SW 1271 (cell line): ENCODE measurements at places on chromosomes 4 and X.

- no peak for DNase-seq
Observed at GRCh38 chr4:76658231-76659102, 223.4 kb downstream of the SHROOM3 start.

GRCh38 chrX:103201041-103201440 is 13.9 kb upstream of the BEX4 start:
- DNase-seq = no peak

DNA sequence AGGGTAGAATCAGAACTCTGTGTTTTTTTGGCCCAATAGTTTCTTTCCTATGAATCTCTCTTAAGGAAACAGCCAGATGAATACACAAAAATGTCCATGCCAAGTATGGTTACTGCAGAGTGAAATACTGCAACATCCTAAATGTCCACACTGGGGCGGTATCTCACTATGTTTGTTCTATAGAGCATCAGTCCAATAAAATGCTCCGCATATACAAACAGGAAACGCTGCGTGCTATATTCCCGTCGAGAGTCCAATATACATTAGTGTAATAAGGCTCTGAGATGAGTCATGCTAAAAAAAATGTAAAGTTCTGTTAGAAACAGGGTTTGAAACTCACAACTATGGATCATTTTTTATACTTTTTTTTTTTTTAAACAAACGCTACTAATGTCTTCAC is 72.9 kb upstream of the ENOX2 start:
- DNase-seq = peak; percentile 1

DNA sequence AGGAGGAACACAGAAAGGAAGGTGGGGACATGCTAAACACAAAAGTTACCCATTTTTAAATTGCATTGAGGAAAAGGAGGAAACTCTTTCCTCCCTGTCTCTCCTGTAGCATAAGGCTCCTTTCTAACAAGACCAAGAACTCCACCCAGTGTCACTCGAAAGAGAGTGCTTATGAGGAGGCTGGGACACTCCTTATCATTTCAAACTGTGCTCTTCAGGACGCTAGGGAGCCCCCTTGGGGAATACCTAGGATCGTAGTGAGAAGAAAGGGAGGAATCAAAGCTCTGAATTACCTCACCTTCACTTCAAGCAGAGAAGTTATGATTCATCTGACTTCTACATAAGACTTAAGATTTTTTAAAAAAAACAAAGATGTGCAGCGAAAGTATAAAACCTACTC is 65.5 kb downstream of the F9 start:
- DNase-seq = no peak

GRCh38 chr4:16846540-16847117 is 51.8 kb downstream of the LDB2 start:
- no peak for DNase-seq

- no peak for DNase-seq
Observed at GRCh38 chr4:85703096-85703495, 228.1 kb downstream of the ARHGAP24 start.

GRCh38 chrX:65686236-65686635 is 18.8 kb downstream of the MSN start:
- no peak for DNase-seq

- DNase-seq = no peak
Observed at GRCh38 chr4:25029479-25030276, 1.1 kb downstream of the LGI2 start.

DNA sequence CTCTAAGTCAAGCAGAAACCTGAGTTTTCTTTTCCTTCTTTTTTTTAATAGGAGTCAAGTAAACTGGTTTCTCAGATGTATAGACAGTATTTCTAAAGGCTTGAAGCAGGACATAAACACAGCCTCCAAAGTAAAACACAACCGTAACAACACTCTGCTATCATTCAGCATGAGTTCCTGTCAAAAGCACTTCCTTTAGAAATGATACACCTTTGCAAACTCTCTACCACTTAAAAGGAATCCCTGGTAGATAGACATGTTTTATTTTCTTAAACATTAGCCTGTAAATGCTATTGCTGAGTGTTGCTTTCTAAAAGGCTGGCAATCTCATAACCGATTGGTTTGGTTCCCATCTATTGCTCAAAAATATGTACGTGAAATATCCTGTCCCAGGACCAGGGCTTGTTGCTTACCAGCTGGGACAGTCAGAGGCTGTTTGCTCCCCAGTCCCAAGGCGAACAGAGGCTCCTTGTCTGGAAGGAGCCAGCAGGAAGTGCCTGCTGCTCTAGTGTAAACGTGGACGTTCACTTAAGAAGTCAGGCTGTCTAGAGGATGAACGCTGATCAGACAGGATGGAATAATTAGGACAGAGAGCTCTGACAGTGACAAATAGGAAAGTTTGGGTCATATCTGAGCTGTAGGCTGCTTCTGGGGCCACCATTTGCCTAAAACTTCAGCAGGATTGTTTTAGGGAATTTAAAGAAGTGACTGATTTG is 173.9 kb upstream of the KLF3 start:
- DNase-seq = no peak

DNA sequence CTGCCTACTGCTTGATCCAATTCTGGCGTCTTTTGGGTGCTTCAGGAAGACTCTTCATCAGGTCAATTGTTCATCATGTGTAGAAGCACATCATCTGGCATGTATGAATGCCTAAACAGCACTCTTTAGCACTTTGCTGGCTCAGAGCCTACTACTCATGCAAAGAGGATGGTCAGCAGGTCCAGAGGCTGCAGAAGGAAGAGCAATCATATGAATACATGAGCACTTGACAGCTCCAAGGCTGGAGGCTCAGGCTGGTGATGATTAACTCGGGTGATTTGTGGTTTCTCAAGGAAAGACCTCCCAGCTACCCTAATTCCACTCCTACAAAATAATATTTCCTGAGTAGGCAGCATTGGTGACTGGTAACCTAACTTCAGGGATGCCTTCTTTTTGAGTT is 103.8 kb upstream of the CXCL13 start:
- no peak for DNase-seq

DNA sequence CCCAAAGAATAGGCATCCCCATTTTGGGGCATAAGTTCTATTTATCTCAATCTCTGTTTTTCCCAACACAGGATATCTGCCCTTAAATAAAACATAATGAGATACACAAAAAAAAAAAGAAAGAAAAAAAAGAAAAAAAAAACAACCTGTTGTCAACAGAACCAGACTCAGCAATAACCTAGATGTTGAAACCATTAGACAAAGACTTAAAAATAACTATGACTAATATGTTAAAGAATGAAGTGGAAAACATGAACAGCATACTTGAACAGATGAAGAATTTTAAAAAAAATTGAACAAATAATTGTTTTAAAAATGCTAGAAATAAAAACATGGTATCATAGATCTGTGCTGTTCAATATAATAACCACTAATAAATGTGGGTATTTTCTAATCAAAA is 93.4 kb upstream of the RXFP1 start:
- DNase-seq = no peak

- DNase-seq = no peak
Observed at GRCh38 chr4:6888506-6889071, 21.0 kb upstream of the TBC1D14 start.
